ENCODE measurements at places on chromosomes 13 and 19.

DNA sequence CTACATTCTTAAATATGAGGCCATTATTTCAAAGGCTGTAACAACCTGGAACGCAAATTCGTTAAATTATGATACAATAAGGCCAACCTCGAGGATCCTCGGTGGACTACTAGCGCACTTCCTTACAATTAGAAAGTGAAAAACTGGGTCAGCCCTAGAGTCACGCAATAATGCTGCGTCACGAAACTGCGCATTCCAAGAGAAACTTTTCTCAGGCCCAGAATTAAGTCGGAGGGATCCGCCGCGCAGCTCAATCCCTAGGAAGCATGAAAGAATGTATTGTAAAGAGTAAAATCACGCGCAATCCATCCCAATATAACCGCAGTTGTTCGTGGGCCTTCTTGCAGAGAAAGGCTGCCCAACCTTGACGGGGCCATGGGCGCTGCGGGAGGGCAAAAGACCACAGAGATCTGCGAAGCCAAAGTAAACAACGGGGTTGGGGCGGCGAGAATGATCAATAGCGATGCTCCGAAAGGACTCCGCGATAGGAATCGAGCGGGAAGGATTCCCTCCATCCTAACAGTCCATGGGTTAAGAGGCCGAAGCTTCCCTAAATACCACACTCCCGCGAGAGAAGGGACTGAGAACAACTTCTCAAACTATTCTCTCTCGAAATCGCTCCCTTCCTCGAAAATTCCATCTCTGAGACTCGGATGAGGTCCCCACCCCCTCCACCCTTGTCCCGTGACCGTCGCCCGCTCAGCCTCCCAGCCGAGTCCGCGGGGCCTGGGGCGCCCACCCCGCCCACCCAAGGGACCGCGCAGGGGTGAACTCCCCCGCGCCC is 564 bp downstream of the SPART start:
- DNase-seq: peak; percentile 35

- no peak for DNase-seq
Observed at GRCh38 chr13:73991384-73991783, 142.8 kb downstream of the KLF12 start.

GRCh38 chr19:2747349-2747748 is 7.5 kb upstream of the SLC39A3 start:
- DNase-seq: no peak

- peak; percentile 59 for DNase-seq
Observed at GRCh38 chr19:35828692-35829301, 16.2 kb upstream of the PRODH2 start.

DNA sequence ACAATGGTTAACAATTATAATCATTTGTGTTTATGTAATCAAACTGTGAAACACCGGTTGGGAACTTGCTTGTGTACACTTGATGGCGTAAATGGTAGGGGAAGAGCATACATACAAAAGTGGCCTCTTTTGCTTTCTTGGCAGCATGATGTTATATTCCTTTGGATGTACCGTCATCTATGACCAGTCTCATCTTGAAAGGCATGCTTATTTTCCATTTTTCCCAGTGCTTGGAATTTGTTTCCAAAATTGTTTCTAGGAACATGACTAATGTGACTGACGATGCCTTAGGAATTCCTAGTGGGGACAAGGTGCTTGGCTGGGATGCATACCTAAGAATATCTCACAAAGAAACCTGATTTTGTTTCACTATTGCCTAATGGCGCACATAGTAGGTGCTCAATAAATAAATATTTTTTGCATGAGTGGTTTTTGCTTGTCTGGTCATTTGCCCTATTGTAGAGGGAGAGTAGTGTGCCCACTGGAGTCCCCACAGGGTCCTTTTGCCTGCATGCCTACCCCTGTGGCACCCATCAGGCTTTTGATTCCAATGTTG is 45.5 kb downstream of the SAE1 start:
- DNase-seq: no peak

DNA sequence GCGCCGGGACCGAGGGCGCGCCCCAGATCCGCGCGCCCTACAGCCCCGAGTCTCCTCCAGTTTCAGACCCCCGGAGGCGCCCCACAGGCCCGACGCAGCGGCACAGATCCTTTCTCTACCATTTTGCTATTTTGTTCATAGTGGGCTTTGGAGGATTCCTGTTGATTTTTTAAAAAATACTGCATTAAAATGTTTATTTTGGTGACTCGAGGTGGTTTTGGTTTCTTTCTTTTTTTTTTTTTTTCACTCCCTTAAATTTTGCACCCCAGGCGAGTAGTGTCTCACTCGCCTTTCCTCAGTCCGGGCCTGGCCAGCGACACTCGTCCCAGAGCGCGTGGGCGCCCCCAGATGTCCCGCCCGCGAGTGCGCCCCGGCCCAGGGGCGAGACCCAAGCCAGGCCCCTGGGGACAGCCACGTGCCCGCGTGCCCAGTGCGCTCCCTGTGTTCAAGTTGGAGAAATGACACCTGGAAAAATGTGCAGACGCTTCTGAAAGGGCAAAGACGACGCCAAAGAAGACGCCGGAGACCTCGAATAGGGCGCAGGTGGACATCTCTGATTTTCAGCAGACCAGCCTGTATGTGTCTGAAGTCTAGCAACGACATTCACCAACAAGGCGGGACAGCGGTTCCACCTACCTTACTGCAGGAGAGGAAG is 471 bp upstream of the INSR start:
- DNase-seq: peak; percentile 38

GRCh38 chr13:79451500-79451962 is 29.4 kb upstream of the NDFIP2 start:
- peak; percentile 91 for DNase-seq

DNA sequence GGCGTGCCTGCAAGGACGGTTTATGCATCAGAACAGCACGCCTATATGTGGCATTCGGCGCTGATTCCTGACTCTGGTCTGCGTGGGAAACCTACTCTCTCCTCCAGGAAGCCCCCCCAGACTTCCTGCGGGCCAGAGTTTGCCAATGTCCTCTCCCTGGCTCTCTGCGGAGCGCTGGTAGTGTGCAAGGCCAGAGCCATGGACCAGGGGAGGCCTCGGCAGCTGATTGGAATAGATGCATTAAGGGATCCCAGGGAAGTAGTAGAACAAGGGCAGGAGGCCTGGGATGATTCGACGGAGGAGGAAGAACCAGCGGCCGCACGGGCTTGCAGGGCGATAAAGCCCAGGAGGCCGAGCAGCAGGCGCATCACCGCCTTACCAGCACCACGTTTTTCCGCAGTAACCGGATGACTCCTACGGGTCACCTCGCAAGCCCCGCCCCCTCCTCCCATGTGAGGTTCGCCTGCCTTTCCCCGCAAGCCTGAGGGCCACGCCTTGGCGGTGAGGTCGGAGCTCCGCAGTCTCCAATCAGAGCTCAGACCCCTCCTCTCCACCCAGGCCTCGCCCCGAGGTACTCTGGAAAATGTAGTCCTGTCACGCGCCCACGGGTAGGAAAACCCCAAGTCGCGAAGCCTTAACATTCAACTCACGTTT is 5.0 kb downstream of the CLEC11A start:
- DNase-seq: peak; percentile 97

DNA sequence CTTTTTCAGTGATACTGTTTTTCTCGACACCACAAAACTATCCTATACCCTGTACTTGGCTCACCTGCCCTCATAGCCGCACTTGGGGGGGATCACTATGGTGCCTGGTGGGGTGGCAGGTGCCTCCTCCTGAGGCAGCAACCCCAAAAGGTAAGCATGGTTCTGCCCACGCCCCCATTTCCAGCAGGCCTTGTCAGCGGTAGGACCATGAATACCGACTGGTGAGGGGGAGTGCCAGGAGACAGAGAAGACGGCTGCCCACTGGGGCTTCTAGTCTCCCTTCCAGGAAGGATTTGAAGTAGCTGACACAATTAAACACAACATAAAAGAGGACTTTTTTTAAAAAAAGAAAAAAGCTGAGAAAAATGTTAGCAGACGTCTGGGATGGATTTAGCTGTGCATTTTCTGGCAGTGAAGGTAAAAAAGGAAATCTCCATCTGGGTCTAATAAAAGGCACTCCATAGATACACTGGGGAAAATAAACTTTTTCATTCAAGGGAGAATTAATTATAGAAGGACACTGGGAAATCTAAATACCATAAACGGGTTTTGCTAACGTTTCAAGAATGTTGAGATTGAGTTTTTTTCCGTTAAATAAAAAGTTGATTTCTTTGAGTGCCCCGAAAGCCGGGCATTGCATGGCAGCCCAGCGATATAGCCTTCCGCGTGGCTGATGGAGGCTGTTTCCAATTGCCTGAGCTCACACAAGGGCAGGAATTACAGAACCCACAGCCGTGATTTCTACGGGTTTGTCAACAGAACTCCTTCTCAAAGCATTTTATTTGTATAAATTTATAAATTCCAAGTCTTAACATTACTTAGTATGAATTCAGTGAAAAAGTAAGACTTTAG is 45.1 kb downstream of the ATP11A start:
- no peak for DNase-seq

DNA sequence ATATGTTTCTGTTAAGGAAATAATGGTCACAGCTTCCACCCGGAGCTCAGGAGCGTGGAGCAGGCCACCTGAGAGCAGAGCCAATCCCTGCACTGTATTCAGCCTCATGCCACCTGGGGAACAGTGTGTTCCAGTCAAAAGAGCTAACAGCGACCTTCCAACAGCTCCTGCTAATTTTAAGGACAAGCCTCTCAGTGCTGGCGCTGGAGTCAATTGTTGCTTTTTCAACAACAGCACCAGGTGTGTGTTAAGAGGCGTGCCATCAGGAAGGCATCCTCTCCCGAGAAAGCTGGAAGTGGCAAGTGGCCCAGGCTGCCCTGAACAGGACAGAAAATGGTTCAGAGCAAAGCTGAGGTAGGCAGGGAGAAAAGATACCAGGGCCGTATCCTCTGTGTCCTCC is 102.0 kb downstream of the CACNA1A start:
- no peak for DNase-seq

GRCh38 chr19:12064590-12065538 is at the start of gene ZNF844:
ZNF844 (plus strand) TSS chr19:12064731; CDS start chr19:12064874, 143 bp downstream.
- DNase-seq: peak; percentile 80

GRCh38 chr19:1396768-1397679 is 4.3 kb downstream of the GAMT start:
- DNase-seq: no peak

- peak; percentile 97 for DNase-seq
Observed at GRCh38 chr19:3761382-3762129, at the start of gene APBA3. APBA3 (minus strand) TSS chr19:3761692; CDS start chr19:3760264, 1,428 bp downstream.

Data from activated naive CD8-positive, alpha-beta T cell treated with anti-CD3 and anti-CD28 coated beads for 36 hours (primary cell).